HFFc6 (cell line): ENCODE measurements at places on chromosomes 7 and 10. TPM values are rescaled to one million over a fixed set of nuclear protein-coding genes. Genes with fewer than 3 reads are reported as not detected.

- H3K4me1 ChIP-seq = no peaks in the 10 kb centered on the region
- H3K4me3 ChIP-seq = no peak overlapping the region
- no peak for DNase-seq
- H3K36me3 ChIP-seq = no peaks in the 10 kb centered on the region
- H3K27ac ChIP-seq = no peak overlapping the region
Measured at GRCh38 chr7:11239316-11239715, 265.6 kb downstream of the PHF14 start.

DNA sequence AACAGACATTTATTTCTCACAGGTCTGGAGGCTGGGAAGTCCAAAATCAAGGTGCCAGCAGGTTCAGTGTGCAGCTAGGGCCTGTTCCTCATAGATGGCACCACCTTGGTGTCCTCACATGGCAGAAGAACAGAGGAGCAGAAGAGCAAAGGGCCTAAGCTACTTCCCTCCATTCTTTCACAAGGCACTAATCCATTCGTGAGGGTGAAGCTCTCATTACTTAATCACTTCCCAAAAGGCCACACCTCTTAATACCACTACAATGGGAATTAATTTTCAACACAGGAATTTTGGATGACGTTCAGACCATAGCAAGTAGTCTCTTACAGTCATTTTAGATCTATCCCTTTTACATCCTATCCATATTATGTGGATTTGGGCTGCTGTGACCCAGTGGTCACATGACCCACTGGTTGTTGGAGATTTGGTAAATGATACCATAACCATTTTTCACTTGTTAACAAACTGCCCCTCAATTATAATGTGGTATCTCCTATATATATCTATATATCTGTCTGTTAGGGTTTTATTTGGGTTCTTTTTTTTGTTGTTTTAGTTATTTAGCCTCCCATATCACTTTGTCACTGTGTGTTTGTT is 63.4 kb downstream of the BBS9 start:
- no peak overlapping the region for H3K27ac ChIP-seq
- H3K4me1 ChIP-seq = peaks cover 21% of the 10 kb centered on the region
- DNase-seq = no peak
- H3K27me3 ChIP-seq = no peaks in the 10 kb centered on the region

DNA sequence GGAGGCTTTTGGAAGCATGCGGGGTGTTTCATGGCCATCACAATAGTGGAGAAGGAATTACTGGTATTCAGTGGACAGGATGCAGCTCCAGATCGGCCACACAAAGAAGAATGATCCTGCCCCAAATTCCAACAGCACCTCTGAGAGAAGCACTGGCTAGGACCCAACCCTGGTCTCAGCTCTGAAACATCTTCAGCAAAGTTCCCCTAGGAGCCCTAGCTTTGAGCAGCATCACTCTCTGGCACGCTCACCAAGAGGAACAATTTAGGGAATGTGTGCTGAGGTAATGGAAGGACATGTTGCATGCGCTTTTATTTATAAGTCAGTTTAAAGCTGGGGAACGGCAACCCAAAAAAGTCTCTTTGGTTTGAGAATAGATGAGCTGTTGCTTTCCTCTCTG is 5.5 kb upstream of the OPN1SW start:
- H3K27me3 ChIP-seq = peaks cover 15% of the 10 kb centered on the region
- H3K27ac ChIP-seq = peak overlapping the region; percentile 62
- peaks cover 33% of the 10 kb centered on the region for H3K4me1 ChIP-seq
- no peak overlapping the region for H3K4me3 ChIP-seq

- H3K27me3 ChIP-seq = no peaks in the 10 kb centered on the region; the same call in 1 of the 2 replicates
- no peak overlapping the region for H3K27ac ChIP-seq
- no peak overlapping the region for H3K4me3 ChIP-seq
- peaks cover 26% of the 10 kb centered on the region for H3K4me1 ChIP-seq
- DNase-seq = no peak
Measured at GRCh38 chr7:95607561-95607960, 11.2 kb upstream of the PDK4 start.

- no peak overlapping the region for H3K27ac ChIP-seq
- no peaks in the 10 kb centered on the region for H3K4me1 ChIP-seq
- H3K36me3 ChIP-seq = no peaks in the 10 kb centered on the region
- H3K4me3 ChIP-seq = no peak overlapping the region
Measured at GRCh38 chr10:67539312-67539711, 156.7 kb downstream of the CTNNA3 start.

DNA sequence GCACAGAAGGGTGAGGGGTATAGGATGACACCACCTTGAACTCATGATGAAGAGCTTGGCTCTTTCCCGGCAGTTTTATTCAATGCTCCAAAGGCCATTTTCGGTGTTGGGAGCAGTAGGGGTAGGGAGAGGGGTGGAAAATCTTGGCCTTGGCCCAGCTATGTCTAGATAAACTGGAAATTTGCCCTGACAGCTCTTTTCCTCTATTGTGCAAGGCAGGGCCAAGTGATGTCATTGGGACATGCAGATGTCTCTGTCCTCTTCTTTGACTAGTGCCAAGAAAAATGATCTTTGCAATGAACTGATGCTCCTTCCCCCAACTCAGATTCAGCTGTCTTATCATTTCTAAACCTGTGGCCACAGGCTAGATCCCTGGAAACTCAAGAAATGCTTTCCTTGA is 27.7 kb upstream of the PRKCQ start:
- H3K27ac ChIP-seq = no peak overlapping the region
- no peaks in the 10 kb centered on the region for H3K4me1 ChIP-seq
- peaks cover 4% of the 10 kb centered on the region for H3K27me3 ChIP-seq
- no peaks in the 10 kb centered on the region for H3K36me3 ChIP-seq

The BTBD16 gene
- not detected in 3 replicates for total RNA-seq
